ENCODE measurements at places on chromosomes 5 and 9. TPM values are rescaled to one million over a fixed set of nuclear protein-coding genes. Genes with fewer than 3 reads are reported as not detected.
A peak's percentile ranks its signal among the peaks of the same experiment; 100 is the strongest.

PIP5K1B gene
- 11.7 TPM for total RNA-seq

- no peak for DNase-seq
Observed at GRCh38 chr9:19255821-19256220, 25.3 kb downstream of the DENND4C start.

- DNase-seq = no peak
Observed at GRCh38 chr5:143652108-143652700, 159.8 kb upstream of the HMHB1 start.

GRCh38 chr5:139283252-139284166 is 10.0 kb upstream of the MATR3 start:
- DNase-seq = no peak

GRCh38 chr5:80688648-80689420 is 34.1 kb upstream of the DHFR start:
- DNase-seq = no peak

- DNase-seq = peak; percentile 91
Observed at GRCh38 chr9:87872079-87872624, 10.5 kb upstream of the SPATA31E1 start.
